ENCODE measurements at places on chromosomes 3 and 15.

DNA sequence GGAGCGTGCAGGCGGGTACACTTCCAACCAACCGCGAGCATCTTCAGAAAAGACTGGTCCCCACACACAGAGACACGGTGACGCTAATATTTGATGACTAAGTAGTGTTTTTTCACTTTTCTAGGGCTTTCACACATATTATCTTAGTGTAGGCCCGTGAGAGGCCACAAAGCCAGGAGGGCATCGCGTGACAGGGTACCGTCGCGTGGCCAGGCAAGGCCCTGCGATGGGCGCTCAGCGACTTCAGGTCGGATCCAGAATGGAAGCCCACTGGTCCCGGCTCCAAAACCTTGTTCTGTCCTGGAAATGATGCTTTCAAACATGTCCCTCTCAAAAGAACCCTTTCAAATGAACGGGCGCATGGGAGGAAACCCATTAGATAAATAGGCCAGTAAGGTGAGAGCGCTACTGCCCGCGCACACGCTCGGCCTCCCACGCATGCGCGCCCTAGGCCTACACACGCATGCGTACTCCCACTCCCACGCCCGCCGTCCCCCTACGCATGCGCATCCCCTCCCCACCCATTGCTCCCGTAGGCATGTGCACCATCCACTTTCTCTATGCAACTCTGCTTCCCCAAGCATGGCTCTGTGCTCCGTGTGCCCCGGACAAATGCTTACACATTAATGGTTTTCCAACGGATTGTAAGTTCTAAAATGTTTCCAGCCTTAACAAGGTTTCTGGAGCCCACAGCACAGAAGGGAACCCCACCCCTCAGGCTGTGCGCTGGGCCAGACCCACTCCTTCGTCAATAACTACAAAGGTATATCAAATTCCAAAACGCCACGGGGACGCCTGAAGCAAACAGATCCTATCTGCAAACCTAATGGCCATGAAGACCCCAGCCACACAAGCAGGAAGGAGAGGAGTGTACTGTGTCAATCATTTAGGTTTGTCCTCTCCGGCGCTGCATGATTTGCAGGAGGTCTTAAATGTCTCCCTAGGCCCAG, 72.1 kb downstream of the OCA2 start:
- no peak for DNase-seq

GRCh38 chr3:186517218-186517617, 27.0 kb downstream of the CRYGS start:
- no peak for DNase-seq

GRCh38 chr15:50978580-50978979, 70.1 kb downstream of the AP4E1 start:
- no peak for DNase-seq

DNA sequence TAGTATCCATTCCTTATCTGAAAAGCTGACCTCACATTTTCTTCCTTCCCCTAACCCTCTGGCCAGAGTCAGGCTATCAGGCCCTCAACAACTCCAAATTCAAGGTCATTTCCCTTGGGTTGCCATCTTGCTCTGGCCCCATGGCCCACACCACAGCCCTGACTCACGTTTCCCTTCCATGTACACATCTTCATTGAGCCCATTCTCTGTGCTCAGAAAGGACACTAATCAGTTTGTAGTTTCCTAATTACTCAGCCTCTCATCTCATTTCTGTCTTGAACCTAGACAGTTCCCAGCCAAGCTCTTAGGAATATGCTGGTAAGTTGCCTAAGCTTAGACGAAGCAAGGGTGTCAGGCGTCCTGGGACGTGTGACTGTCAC, 14.9 kb downstream of the TGM5 start:
- DNase-seq, result no peak

DNA sequence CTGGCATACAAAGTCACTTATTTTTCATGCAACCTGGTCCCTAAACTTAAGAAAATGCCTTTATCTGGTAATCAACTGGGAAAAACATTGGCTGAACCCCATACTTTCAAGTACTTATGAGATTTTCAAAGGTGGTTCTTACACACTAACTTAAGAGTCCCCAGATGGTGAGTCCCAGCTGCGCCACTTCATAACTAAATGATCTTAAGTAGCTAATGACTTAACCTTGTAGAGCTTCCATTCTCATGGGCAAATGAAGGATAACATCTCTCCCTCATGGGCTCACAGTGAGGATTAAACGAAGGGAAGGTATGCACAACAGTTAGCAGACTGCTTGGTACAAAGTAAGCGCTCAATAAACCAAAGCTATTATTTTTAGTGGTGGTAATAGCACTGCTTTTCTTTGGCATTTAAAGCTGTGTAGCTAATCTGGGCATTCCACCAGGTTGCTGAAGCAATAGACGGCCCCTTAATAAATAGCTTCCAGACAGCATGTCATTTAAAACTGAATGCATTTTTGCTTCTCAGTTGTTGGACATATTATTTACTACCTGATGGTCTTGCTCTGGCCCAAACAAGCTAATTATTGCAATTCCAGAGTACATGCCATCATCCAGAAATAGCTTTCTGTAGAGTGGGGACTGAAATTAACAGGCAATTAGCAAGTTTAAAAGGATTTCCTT, 55.4 kb downstream of the LIPC start:
- DNase-seq, result no peak

- DNase-seq, result no peak
Observed at GRCh38 chr3:192848371-192849233, 69.1 kb downstream of the MB21D2 start.

DNA sequence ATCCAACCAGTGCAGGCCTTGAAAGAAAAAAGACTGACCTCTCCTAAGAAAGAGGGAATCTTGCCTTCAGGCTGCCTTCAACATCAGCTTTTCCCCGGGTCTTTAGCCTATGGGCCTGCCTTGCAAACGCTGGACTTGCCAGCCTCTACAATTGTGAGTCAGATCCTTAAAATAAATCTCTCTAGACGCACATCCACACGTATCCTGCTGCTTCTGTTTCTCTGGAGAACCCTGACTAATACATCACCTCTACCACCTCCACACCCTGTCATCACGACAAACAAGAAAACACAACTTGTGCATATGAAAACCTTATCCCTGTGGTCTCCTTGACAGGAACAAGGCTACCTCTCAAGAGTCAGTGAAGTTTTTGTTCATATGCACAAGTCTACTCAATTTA, 11.8 kb downstream of the CYFIP1 start:
- no peak for DNase-seq

DNA sequence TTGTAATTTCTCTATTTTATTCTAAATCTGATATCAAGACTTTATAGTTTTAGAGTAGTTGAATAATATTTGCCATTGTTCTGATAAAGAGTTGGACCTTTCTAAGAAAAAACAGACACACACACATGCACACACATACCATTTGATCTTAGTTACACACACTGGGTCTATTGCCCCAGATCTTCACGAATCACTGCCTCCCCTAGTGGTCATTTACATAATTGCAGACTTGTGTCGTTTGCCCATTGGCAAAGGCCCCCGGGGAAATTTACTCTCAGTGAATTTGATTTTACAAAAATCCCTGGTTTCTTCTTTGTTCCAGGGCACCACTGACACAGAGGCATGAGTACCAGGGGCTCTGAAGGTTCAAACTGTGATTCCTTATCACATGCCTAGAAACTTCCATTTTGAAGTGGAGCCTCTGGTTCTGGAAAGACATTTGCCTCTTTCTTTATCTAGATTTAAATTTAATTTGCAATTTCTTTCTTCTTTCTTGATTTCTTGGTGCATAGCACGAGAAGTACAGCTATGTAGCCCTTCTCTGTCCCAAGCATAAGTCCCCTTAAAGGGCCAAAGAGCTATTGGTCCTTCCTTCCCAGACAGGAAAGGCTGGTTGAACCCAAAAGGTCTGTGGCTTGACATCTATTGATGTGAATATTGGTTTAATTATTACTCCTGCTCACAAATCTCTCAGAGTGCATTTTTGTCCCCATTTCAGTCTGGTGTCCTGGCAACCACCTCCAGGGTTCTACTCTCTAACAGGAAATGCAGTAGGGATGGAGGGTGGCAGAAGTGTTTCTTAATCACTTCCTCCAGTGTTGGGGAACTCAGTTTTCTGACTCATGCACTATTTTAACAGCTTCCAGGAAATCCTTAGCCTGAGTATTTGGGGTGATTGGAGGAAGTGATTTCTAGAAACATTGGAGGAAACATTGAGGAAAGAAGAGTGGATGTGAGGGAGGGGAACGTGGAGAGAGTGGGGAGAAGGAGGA, 32.4 kb upstream of the SLC6A11 start:
- no peak for DNase-seq

- DNase-seq, result no peak
Observed at GRCh38 chr3:31762097-31762764, 218.8 kb downstream of the OSBPL10 start.

GRCh38 chr3:23720885-23721284, 84.9 kb upstream of the UBE2E1 start:
- DNase-seq, result no peak

GRCh38 chr3:123870033-123870432, 14.1 kb downstream of the MYLK start:
- no peak for DNase-seq

DNA sequence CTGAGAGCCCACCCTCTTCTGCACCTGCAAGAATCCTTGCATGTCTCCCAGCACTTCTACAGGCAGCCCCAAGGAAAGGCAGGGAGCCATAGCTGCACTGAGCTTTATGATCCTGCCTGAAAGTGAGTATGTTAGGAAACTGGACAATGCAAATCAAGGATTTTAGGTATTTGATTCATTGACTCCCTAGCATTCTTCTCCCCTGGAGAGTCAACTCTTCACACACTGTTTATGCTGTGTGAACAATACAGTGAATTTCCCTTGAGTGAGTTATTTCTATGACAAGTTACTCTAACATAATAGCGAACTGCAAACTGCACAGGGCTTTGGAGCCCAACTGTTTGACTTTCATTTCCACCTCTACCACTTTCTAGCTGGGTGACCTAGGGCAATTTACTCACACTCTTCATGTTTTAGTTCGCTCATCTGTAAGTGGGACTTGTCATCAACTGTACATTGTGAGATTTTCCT, 96.0 kb upstream of the PHLDB2 start:
- no peak for DNase-seq

- DNase-seq, result no peak
Observed at GRCh38 chr15:66899555-66900350, 165.6 kb upstream of the SMAD3 start.

DNA sequence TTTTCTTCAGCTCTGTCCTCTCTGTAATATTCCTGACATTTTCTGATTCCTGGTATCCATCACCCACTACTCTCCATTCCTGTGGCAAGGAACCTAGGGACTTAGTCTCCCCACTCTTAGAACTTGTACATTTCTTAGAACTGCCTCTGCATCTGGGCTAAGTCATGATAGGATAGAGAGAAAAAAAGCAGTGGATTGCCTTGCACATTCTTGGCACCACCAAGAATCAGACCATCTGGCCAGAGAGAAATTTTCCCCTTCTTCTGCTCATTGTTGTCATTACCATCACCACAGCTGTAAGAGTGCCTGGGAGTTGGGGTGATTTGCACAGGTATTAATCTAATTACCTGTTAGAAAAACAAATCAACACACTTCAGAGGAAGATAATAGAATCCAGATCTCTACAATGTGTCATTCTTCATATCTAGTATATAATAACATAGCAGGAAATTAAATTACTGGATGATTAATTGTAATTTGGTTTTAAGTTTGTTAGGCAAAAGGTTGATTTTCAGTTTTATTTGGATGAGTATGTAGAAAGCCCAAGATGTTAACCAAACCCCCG, 264.8 kb upstream of the ZPLD1 start:
- DNase-seq, result no peak

DNA sequence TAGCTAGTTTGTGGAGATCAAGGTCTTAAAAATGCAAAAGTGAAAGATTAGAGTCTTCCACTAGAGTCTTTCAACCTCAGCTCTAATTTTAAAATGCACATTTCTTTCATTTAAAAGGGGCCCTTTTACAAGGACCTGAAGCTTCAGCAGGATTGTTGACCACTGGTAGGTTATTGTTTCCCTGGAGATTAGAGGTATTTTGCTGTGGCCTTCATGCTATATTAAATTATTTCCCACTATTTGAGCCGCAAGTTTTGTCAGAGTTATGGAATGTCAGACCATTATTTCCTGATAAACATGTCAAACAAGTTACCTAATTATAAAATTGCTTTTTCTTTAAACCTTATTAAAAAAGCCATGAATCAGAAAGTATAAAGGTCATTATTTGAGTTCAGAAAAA, 103.1 kb upstream of the CCNL1 start:
- no peak for DNase-seq

GRCh38 chr15:48905847-48906246, 27.9 kb downstream of the EID1 start:
- DNase-seq, result no peak

DNA sequence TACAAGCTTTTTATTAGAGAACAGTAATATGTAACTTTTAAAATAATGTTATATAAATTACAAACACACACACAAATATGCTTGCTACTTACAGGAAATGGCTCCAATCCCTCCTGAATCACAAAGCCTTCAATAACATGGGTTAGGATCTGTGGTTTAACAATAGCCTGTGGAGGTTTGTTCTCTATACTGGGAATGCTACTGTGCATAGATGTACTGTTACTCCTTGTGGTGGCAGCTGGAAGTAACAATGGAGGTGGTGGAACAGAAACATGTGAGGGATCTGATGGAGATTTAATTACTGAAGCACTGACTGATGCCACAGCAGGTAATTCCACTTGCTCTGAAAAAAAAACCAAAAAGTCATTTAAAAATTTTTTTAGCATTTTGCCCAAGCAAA, 64.4 kb downstream of the PHC3 start:
- DNase-seq, result no peak

- DNase-seq, result no peak
Observed at GRCh38 chr3:178450476-178450875, 85.8 kb upstream of the KCNMB2 start.

DNA sequence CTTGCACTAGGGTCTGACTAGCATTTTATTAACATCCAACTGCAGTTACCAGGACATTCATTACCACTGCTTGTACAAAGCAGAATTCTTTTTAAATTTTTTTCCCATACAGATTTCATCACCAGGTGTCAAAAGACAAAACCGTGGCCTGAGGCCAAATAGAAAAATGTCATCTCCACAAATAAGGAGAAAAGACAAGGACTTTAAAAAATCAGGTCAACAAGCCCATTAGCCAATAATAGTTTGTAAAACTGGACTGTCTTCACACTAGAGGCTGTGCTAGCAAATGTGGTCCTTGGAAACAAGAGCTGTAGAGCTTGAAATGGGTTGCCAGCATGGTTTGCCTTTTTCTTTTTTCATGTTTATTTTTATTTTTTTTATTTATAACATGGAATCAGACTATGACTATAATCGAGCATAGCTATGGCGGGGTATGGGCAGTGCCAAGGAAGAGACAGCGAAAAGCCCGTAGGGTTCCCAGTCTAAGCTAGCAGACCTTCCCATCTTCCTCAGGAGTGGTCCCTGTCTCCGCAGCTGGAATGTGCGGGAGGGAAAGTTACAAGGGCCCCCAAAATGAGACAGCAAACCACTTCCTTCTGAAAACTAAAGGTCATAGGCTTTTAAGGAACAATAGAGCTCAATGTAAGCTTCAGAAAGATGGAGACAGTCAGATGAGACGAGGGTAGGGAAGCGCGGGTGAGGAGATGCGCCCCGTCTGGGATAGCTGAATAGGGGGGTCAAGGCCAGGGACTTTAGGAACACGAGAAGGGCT, 1.5 kb downstream of the PTPN9 start:
- no peak for DNase-seq

GRCh38 chr3:112132554-112132953, 494 bp downstream of the GCSAM start:
- DNase-seq, result no peak

- DNase-seq, result no peak
Observed at GRCh38 chr3:161914703-161915417, 418.3 kb downstream of the OTOL1 start.

Data from stimulated activated CD8-positive, alpha-beta memory T cell treated with anti-CD3 and anti-CD28 coated beads, Interleukin-7, amount 100 ng/mL, for 1 hour (primary cell).